RCC 7860 (cell line): ENCODE measurements at places on chromosomes 6 and 20.

DNA sequence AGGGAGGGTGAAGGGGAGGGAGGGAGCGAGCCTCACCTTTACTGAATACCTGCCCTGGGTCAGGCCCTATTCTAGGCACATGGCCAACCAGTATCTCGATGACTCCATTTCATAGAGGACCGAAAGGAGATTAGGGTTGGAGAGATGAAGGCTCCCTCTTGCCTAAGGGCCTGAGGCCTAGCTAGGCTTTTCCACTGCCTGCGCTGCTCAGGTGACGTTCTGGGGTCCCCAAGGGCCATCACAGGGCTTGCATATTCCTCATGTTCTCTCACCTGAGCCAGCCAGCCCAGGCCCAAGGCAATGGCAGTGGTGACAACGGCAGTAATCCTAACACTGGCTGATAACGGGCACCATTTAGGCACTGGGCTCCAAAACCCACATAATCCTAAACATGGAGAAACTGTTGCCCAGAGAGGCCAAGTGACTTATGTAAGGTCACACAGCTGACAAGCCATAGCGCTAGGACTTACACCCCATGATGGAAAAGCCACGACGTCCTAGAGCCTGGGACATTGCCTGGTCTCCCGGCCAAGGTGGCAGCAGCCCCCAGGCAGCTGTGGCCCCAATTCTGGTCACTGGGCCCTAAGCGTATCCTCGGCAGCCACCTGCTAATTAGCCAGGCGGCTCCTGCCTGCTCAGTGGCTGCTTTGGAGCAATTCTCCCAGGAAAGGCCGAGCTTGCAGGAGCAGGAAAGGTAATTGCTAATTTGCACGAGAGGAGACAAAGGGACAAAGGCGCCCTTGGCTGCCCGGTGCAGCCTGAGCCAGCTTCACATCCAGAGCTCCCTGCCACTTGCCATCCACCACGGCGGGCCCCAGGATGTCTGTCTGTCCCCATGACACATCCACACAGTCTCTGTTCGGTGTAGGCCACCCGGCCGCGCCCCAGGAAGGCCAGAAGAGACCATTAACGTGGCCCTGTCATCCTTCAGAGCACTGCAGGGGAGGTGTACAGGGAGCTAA lies 21.5 kb downstream of the NOL4L start:
- DNase-seq = no peak

- no peak for DNase-seq
Measured at GRCh38 chr20:61278296-61278695, 26.2 kb downstream of the CDH4 start.

GRCh38 chr6:30955367-30956042 lies 14.7 kb downstream of the MUCL3 start:
- no peak for DNase-seq

GRCh38 chr6:167091026-167091804 lies 31.7 kb upstream of the CCR6 start:
- no peak for DNase-seq

DNA sequence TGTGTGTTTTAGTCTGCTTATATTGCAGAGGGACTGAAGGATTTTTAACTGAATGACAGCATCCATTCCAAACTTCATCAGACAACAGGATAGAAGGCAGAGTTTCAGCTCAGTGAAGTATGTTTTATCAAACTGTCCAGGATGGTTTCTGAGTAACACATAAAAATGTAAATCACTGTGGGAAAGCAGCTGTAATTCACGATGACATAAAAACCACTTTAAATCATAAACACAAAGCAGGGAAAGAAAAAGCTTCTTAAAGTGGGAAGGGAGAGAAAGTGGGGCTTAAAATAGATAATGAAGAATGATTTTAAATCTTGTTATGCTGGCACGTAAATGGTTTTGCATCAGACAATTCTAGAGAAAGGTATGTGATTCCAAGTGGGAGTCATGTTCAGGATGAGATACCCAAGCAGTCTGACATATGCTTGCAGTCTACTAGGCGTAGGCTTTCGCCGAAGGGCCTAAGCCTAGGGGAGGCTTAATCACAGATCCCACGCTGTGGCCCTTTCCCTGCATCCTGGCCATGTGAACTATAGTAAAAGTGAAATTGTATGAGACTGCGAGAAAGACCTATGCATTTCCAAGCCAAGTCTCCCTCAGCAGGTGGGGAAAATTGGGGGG lies 610.6 kb downstream of the PRKN start:
- DNase-seq = no peak
